ENCODE measurements at places on chromosomes 11 and 22.

GRCh38 chr11:119460582-119460981 lies 37.6 kb upstream of the THY1 start:
- H3K36me3 ChIP-seq = no peaks in the 10 kb centered on the region
- H3K27me3 ChIP-seq = no peaks in the 10 kb centered on the region
- no peak overlapping the region for H3K27ac ChIP-seq
- peak; percentile 31 for ATAC-seq

GRCh38 chr22:49351761-49352227 lies 475.9 kb downstream of the BRD1 start:
- no peak overlapping the region for H3K4me3 ChIP-seq
- H3K4me1 ChIP-seq = no peaks in the 10 kb centered on the region
- peaks cover 82% of the 10 kb centered on the region for H3K27me3 ChIP-seq
- no peaks in the 10 kb centered on the region for H3K36me3 ChIP-seq

GRCh38 chr22:31569126-31569525 lies 72.8 kb downstream of the SFI1 start:
- H3K4me3 ChIP-seq = no peak overlapping the region
- peaks cover 25% of the 10 kb centered on the region for H3K36me3 ChIP-seq
- H3K4me1 ChIP-seq = no peaks in the 10 kb centered on the region
- H3K27ac ChIP-seq = no peak overlapping the region
- no peaks in the 10 kb centered on the region for H3K27me3 ChIP-seq
- ATAC-seq = no peak

- no peak overlapping the region for H3K4me3 ChIP-seq
- H3K4me1 ChIP-seq = no peaks in the 10 kb centered on the region
- no peaks in the 10 kb centered on the region for H3K27me3 ChIP-seq
- ATAC-seq = no peak
- H3K27ac ChIP-seq = no peak overlapping the region
These were observed 195.9 kb downstream of the CSNK2A3 start for GRCh38 chr11:11157185-11157584.

- no peaks in the 10 kb centered on the region for H3K27me3 ChIP-seq
- peaks cover 21% of the 10 kb centered on the region for H3K4me1 ChIP-seq
- no peaks in the 10 kb centered on the region for H3K36me3 ChIP-seq
- H3K4me3 ChIP-seq = no peak overlapping the region
- no peak for ATAC-seq
These were observed 8.8 kb downstream of the ATP5MG start for GRCh38 chr11:118410055-118410745.

GRCh38 chr11:30960387-30960992 lies 374.3 kb upstream of the MPPED2 start:
- no peaks in the 10 kb centered on the region for H3K4me1 ChIP-seq
- no peaks in the 10 kb centered on the region for H3K27me3 ChIP-seq
- H3K36me3 ChIP-seq = no peaks in the 10 kb centered on the region
- no peak for ATAC-seq
- no peak overlapping the region for H3K27ac ChIP-seq
- H3K4me3 ChIP-seq = no peak overlapping the region

- no peaks in the 10 kb centered on the region for H3K27me3 ChIP-seq
- no peak overlapping the region for H3K4me3 ChIP-seq
- ATAC-seq = peak; percentile 57
- no peaks in the 10 kb centered on the region for H3K36me3 ChIP-seq
- no peak overlapping the region for H3K27ac ChIP-seq
These were observed 104.5 kb upstream of the RAG2 start for GRCh38 chr11:36702330-36703054.

DNA sequence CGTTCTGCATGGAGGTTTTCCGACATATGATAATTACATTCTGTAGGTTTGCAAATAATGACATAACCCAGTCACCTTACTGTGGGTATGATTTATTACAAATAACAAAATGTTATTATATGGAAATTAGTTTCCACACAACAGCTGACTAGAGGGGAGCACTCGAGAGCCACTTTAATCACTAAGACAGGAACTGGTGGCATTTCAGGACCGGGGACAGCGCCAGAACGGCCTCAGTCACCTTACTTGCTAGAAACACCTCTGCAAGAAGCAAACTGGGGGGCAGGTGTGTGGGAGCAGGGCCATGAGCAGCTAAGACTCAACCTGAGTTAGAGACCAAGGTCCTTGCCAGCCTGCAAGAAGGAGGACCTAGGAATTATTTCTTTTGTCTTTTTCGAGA lies 199.9 kb downstream of the DSCAML1 start:
- no peak overlapping the region for H3K27ac ChIP-seq
- H3K27me3 ChIP-seq = peaks cover 54% of the 10 kb centered on the region

DNA sequence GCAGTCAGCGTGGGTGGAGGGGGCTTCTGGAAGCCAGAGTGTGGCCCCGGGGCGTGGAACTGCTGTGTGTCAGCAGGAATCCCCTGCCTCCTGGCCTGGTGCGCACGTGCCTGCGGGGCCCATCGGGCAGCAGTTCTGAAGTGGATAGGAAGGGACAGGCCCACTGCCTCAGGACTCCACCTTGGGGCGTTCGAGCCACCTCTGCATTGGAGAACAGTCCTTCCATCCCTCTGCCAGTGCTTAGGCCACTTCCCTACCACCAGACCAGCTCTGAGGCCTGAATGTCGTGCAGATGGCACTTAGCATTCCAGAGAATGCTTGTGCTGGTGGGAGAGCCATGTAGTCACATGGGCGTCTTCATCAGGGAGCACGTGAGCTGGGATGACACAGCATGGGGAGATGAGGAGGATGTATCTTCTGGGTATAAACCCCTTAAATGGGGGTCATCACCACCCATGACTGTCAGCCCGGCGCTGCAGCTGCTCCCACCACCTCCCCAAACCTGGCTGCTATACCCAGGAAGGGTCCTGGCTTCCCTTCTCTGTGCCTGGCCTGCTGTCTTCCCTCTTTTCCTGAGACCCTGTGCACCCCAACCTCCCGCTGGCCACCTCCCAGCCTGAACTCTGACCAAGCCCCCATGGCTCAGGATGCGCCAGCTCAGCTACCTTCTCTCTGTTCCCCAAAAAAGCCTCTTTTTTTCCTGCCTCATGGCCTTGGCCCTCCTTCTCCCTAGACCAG lies 9.7 kb downstream of the INCENP start:
- no peak overlapping the region for H3K4me3 ChIP-seq
- no peaks in the 10 kb centered on the region for H3K4me1 ChIP-seq
- H3K36me3 ChIP-seq = peaks cover 81% of the 10 kb centered on the region
- no peak for ATAC-seq
- no peak overlapping the region for H3K27ac ChIP-seq
- no peaks in the 10 kb centered on the region for H3K27me3 ChIP-seq

GRCh38 chr11:19311308-19312030 lies 70.7 kb upstream of the E2F8 start:
- peaks cover under 1% of the 10 kb centered on the region for H3K4me1 ChIP-seq
- H3K27me3 ChIP-seq = peaks cover 20% of the 10 kb centered on the region
- H3K36me3 ChIP-seq = no peaks in the 10 kb centered on the region
- ATAC-seq = peak; percentile 81
- no peak overlapping the region for H3K27ac ChIP-seq

GRCh38 chr11:128790196-128790595 lies 76.9 kb downstream of the KCNJ1 start:
- no peaks in the 10 kb centered on the region for H3K36me3 ChIP-seq
- no peak overlapping the region for H3K27ac ChIP-seq
- H3K4me1 ChIP-seq = no peaks in the 10 kb centered on the region
- H3K27me3 ChIP-seq = no peaks in the 10 kb centered on the region
- H3K4me3 ChIP-seq = no peak overlapping the region

DNA sequence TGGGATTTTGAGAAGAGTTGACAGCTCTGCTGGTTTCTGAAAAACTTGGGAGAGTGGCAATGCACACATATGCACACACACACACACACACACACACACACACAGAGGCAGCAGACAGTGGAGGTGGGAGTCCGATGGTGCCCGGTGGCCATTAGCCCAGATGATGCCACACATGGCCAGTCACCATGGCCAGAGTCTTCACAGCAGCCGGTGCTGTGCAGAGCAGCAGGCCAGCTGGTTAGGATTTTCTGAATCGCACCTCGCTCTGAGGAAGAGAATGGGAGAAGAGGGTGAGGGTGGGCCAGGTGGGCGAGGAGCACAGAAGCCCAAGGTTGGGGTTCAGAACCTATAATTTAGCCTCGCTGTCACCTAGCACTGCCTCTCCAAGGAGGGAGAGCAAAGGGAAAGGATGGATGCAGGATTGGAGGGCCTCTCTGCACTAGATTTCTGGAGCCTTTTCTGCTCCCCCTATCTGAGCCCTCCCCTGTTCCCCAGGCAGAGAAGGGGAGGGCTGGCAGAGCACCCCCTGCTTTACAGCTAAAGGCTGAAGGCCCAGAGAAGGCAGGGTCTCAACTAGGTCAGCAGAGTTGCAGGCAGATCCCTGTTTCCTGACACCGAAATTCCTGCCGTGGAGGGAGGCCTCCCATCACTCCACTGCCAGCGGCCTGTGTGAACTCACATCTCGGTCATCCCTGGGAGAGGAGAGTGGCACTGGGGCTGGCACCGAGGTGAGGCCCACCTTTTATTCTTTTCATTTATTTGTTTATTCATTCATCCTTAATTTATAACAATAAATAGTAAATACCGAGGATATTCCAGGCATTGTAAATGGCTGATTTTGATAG lies 25.8 kb upstream of the FXYD6 start:
- no peaks in the 10 kb centered on the region for H3K27me3 ChIP-seq
- ATAC-seq = no peak
- no peak overlapping the region for H3K27ac ChIP-seq
- no peaks in the 10 kb centered on the region for H3K36me3 ChIP-seq

GRCh38 chr11:4087551-4087950 lies 7.0 kb upstream of the RRM1 start:
- peaks cover 3% of the 10 kb centered on the region for H3K36me3 ChIP-seq
- H3K4me3 ChIP-seq = no peak overlapping the region
- H3K4me1 ChIP-seq = no peaks in the 10 kb centered on the region
- no peak for ATAC-seq

- no peaks in the 10 kb centered on the region for H3K4me1 ChIP-seq
- ATAC-seq = no peak
- no peaks in the 10 kb centered on the region for H3K27me3 ChIP-seq
- H3K27ac ChIP-seq = no peak overlapping the region
- no peaks in the 10 kb centered on the region for H3K36me3 ChIP-seq
These were observed 187.8 kb downstream of the MIAT start for GRCh38 chr22:26845021-26845743.

- H3K4me3 ChIP-seq = no peak overlapping the region
These were observed 44.4 kb downstream of the DCDC1 start for GRCh38 chr11:31325160-31325559.

GRCh38 chr11:113730887-113731726 lies 25.0 kb upstream of the TMPRSS5 start:
- peaks cover 9% of the 10 kb centered on the region for H3K4me1 ChIP-seq
- H3K27me3 ChIP-seq = no peaks in the 10 kb centered on the region
- H3K4me3 ChIP-seq = no peak overlapping the region
- ATAC-seq = no peak

DNA sequence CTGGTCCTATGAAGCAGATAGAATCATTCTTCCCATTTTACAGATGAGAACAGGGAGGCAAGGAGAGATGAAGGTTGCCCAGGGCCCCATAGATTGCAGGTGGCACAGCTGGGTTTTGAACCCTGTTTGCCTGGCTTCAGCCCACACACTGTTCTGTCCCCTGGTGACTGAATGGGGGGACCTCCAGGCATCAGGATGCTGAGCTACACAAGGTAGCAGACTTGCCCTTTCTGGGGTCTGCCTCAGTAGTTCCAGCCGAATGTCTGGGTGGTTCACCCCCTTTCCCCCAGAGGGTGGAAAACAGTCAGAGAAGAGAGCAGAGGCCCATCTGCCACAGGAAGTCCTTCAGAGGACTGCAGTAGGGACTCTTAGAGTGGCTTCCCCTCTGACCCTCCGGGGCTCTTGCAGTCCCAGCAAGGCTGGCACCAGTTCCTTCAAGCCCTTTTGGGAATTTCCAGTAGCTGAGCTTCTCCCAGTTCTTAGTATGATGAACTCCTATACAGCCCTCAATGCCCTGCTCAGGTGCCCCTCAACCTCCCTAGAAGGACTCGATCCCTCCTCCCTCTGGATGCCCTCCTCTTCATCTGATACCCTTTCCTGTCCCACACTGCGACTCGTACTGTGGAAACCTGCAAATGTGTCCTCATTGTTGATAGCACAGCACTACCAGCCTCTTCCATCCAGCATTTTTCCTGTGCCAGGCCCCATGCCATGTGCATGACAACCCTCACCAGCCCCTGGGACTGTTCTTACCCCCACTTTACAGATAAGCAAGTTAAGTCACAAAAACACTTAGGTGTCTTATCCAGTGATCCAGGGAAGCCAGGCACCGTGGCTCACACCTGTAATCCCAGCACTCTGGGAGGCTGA lies 82.8 kb downstream of the IGLL1 start:
- H3K27me3 ChIP-seq = no peaks in the 10 kb centered on the region
- no peak overlapping the region for H3K27ac ChIP-seq
- H3K4me3 ChIP-seq = no peak overlapping the region
- H3K36me3 ChIP-seq = no peaks in the 10 kb centered on the region
- no peak for ATAC-seq
